ENCODE measurements at places on chromosomes 4 and X.

- H3K27ac ChIP-seq: no peak overlapping the region
- H3K4me3 ChIP-seq: no peak overlapping the region
- no peaks in the 10 kb centered on the region for H3K27me3 ChIP-seq
- DNase-seq: no peak
- H3K36me3 ChIP-seq: no peaks in the 10 kb centered on the region
- no peaks in the 10 kb centered on the region for H3K4me1 ChIP-seq
Observed at GRCh38 chr4:15488136-15488535, 18.5 kb downstream of the CC2D2A start.

GRCh38 chr4:56728512-56728911 is 47.4 kb upstream of the HOPX start:
- peak overlapping the region; percentile 60 for H3K27ac ChIP-seq
- H3K36me3 ChIP-seq: no peaks in the 10 kb centered on the region
- H3K27me3 ChIP-seq: no peaks in the 10 kb centered on the region
- H3K4me3 ChIP-seq: no peak overlapping the region
- DNase-seq: peak; percentile 70
- peaks cover 18% of the 10 kb centered on the region for H3K4me1 ChIP-seq

GRCh38 chrX:7198499-7198898 is 50.5 kb upstream of the PUDP start:
- DNase-seq: no peak
- no peaks in the 10 kb centered on the region for H3K36me3 ChIP-seq
- H3K27me3 ChIP-seq: no peaks in the 10 kb centered on the region
- H3K4me3 ChIP-seq: no peak overlapping the region
- no peak overlapping the region for H3K27ac ChIP-seq
- H3K4me1 ChIP-seq: no peaks in the 10 kb centered on the region

- no peak for DNase-seq
- H3K27me3 ChIP-seq: no peaks in the 10 kb centered on the region
- H3K4me1 ChIP-seq: peaks cover 13% of the 10 kb centered on the region
Observed at GRCh38 chr4:152109531-152110509, 349.0 kb upstream of the GATB start.

DNA sequence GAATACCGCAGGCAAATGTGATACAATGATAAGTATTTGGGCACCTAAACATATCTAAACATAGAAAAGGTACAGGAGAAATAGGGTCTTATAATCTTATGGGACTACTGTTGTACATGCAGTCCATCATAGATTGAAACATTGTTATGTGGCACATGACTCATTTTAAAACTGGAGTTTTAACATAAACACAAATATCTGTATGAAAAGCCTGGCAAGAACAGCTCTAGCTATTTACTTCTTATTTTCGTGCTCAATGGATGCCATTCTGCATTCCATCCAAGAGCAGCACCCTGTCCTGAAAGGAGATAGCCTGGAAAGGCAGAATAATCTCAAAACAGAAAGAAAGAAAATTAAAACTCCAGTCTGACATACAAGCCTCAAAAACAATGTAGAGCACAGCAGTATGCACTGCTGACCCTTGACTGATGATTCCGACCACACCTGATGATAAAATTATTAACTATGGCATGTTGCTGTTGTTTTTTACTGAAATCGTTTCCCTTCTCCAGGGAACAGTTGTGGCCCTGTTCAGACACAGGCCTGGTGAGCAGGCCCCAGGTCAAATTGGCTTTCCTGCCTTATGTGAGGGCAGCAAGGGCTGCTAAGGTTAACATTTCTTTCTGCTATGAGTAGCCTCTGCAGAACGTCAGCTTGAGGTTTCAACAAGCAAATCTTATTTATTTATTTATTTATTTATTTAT is 152.7 kb downstream of the APBB2 start:
- H3K27ac ChIP-seq: peak overlapping the region; percentile 11
- peaks cover 36% of the 10 kb centered on the region for H3K36me3 ChIP-seq
- H3K4me1 ChIP-seq: peaks cover 11% of the 10 kb centered on the region
- no peaks in the 10 kb centered on the region for H3K27me3 ChIP-seq

GRCh38 chrX:136028383-136028984 is 43.2 kb downstream of the SLC9A6 start:
- no peaks in the 10 kb centered on the region for H3K36me3 ChIP-seq
- no peak for DNase-seq
- H3K27me3 ChIP-seq: no peaks in the 10 kb centered on the region
- no peak overlapping the region for H3K4me3 ChIP-seq
- no peak overlapping the region for H3K27ac ChIP-seq

DNA sequence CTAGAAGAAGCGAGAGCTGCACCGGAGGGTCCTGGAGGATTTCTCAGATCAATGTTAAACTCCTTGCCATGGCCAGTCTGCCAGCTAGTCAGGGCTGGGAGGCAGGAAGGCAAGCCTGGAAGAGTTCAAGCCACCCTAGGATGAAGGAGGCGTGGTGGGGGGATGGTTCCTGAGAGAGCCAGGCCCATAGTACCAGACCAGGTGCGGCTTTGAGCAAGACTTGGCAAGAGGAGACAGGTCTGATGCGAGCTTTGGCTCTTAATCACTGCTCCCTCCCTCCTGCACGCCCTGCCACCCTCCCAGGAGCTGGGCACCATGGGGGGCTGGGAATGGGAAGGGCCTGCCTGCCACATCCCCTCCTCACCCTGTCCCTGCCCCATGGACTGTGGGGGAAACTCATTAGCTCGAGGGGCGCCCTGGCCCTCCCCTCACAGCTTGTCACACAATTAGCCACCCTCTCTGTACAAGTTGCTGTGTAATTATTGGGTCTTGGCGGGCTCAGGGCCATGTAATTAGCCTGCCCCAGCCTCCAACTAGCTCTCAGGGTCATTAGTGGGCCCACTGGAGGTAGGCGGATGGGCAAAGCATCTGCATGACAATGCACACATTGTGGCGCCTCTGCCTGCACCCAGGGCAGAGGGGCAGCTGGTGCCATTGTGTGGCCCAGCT is 50.3 kb downstream of the EFNB1 start:
- no peak overlapping the region for H3K4me3 ChIP-seq
- no peaks in the 10 kb centered on the region for H3K36me3 ChIP-seq
- H3K4me1 ChIP-seq: peaks cover 13% of the 10 kb centered on the region
- DNase-seq: peak; percentile 84
- peak overlapping the region; percentile 55 for H3K27ac ChIP-seq

DNA sequence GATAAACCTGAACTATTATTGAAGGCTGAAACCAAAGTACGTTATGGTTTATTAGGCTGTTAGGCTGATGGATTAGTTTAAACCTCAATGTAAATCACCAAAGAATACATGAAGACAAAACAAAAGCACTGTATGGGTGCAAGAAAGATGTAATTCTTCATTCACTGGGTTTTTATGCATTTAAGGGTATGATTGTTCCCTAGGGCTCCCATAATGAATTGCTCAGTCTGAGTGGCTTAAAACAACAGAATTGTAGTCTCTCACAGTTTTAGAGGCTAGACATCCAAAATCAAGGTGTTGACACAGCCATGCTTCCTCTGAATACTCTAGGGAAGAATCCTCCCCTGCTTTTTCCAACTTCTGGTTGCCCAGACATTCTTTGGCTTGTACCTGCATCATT is 222.8 kb downstream of the TENM3 start:
- H3K36me3 ChIP-seq: no peaks in the 10 kb centered on the region
- DNase-seq: no peak
- no peak overlapping the region for H3K4me3 ChIP-seq
- H3K27ac ChIP-seq: no peak overlapping the region

DNA sequence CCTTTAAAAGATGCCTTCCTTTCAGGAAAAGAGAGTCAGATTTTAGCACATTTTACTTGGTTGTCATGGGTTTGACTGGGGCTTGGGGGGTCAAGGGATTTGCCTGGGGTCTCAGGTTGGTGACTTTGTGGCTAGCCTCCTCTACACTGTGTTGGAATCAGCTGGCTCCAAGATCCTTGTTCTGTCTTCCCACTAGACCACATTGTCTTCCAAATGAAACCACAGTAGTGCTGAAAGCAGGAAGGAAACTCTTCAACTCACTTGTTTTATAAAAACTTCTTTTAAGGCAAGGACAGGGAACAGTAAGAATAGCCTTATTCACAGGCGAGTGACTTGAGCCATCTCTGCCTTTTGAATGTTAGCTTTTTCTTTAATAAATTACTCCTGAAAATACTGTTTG is 37.0 kb upstream of the OTUD4 start:
- H3K4me3 ChIP-seq: no peak overlapping the region
- H3K27ac ChIP-seq: no peak overlapping the region
- H3K36me3 ChIP-seq: no peaks in the 10 kb centered on the region
- H3K27me3 ChIP-seq: no peaks in the 10 kb centered on the region
- DNase-seq: no peak

DNA sequence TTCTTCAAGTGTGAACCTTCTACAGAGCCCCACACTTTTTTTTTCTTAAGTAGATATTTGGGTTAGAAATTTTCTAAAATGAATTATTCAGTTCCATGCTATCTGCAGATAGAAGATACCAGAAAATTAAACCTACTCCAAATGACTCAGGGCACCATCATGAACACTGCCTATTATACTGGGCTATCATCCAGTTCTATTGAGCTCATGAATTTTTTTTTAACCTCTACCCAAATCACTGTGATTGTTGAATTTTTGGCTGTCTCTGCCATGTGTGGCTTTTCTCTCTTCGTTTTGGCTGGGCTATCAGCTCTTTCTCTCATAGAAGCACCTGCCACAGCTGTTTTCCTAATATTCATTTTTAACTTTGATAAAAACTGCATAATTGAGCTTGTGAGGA is 31.0 kb upstream of the SLC34A2 start:
- DNase-seq: no peak
- no peak overlapping the region for H3K27ac ChIP-seq
- H3K27me3 ChIP-seq: no peaks in the 10 kb centered on the region
- no peak overlapping the region for H3K4me3 ChIP-seq
- H3K36me3 ChIP-seq: no peaks in the 10 kb centered on the region
- no peaks in the 10 kb centered on the region for H3K4me1 ChIP-seq

GRCh38 chr4:151792530-151792929 is 31.7 kb upstream of the GATB start:
- no peaks in the 10 kb centered on the region for H3K4me1 ChIP-seq
- no peak overlapping the region for H3K27ac ChIP-seq
- no peak for DNase-seq
- H3K27me3 ChIP-seq: no peaks in the 10 kb centered on the region

GRCh38 chrX:118355225-118355920 is 9.5 kb downstream of the WDR44 start:
- H3K27me3 ChIP-seq: no peaks in the 10 kb centered on the region
- H3K4me1 ChIP-seq: peaks cover 25% of the 10 kb centered on the region

- no peak for DNase-seq
- no peaks in the 10 kb centered on the region for H3K4me1 ChIP-seq
- no peaks in the 10 kb centered on the region for H3K36me3 ChIP-seq
Observed at GRCh38 chrX:103518571-103518970, 718 bp downstream of the RAB40A start.

GRCh38 chr4:106369456-106370060 is 980 bp upstream of the GIMD1 start:
- peaks cover 7% of the 10 kb centered on the region for H3K4me1 ChIP-seq
- H3K4me3 ChIP-seq: no peak overlapping the region
- DNase-seq: no peak
- no peaks in the 10 kb centered on the region for H3K36me3 ChIP-seq
- H3K27me3 ChIP-seq: no peaks in the 10 kb centered on the region

GRCh38 chr4:110181890-110182289 is 16.5 kb downstream of the ELOVL6 start:
- H3K4me1 ChIP-seq: peaks cover 11% of the 10 kb centered on the region
- H3K27me3 ChIP-seq: no peaks in the 10 kb centered on the region
- peaks cover 75% of the 10 kb centered on the region for H3K36me3 ChIP-seq
- no peak overlapping the region for H3K27ac ChIP-seq
- no peak for DNase-seq
- no peak overlapping the region for H3K4me3 ChIP-seq

GRCh38 chrX:84363663-84364062 is 138.6 kb downstream of the HDX start:
- H3K27me3 ChIP-seq: no peaks in the 10 kb centered on the region
- DNase-seq: no peak
- H3K4me3 ChIP-seq: no peak overlapping the region
- H3K27ac ChIP-seq: no peak overlapping the region
- no peaks in the 10 kb centered on the region for H3K36me3 ChIP-seq

Measured in RWPE2 (cell line).